Breast epithelium (tissue), 4 donors: ENCODE measurements at places on chromosomes 3 and 15. TPM values are rescaled to one million over a fixed set of nuclear protein-coding genes. Genes with fewer than 3 reads are reported as not detected.

DLEC1 gene
- total RNA-seq = 1.1 TPM

DNA sequence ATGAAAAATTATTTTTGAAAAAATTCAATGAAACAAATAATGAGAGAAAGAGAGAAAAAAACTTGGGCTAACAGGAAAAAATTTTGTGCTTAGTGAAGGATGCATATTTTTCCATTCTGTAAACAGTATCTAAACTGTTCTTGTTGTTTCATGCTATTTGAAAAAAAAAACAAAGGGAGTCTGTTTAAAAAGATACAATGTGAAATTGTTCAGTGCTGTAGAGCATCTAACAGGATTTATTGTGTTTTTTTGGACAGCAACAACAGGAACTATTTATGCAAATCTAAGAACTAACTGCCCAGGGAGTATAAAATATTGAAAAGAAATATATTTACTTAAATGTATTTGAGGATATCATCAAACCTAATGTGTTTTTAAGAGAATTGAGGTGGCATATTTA is 55.1 kb downstream of the PEX5L start:
- DNase-seq = no peak

GRCh38 chr15:91651251-91651650 is 202.3 kb upstream of the SLCO3A1 start:
- DNase-seq = no peak

- no peak for DNase-seq
These were observed 38.7 kb downstream of the SENP8 start for GRCh38 chr15:72156928-72157327.

DNA sequence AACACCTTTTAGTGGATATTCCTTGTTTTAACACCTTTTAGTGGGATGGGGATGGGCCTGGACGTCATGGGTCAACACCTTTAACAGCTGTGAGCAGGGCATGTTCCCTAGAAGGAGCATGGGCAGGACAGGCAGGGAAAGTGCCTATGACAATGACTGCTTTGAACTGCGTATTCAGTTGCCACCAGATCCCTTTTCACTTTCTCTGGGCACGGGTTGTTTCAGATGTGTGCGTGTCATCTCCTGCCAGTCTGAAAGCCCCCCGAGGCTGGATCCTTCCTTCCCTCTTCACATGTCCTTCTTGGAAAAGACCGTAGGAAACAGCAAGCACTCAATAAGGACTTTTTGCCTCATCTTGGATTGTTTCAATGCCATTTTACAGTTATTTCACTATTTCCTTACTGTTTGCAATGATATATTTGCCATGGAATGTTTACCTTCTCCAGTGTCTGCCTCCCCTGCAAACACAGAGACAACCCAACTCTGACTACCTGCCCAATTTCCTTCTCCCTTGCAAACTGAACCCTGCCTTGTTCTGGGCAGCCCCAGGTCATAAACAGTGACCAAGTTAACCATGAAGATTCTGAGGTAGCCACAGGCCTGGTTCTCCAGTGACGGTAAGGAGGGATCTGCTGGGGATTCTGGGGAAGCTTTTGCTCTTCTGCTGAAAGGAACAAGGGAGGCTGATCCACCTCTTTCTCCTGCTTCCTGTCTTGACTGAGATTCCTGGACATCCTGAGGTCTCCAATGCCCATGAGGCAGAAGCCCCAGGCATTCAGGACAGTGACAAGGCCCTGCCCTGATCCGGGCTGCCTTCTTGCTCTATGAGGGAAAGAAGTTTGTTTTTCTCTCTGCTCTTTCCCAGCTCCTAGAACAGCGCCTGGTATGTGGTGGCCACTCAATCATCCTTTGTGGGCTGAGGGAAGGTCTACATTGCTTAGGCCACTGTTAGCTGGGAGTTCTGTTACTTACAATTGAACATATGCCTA is 51.8 kb downstream of the NOX5 start:
- no peak for DNase-seq

GRCh38 chr3:49649576-49649975 is 24.6 kb upstream of the APEH start:
- no peak for DNase-seq
